ENCODE measurements at places on chromosomes 2 and 18.
A peak's percentile ranks its signal among the peaks of the same experiment; 100 is the strongest.

DNA sequence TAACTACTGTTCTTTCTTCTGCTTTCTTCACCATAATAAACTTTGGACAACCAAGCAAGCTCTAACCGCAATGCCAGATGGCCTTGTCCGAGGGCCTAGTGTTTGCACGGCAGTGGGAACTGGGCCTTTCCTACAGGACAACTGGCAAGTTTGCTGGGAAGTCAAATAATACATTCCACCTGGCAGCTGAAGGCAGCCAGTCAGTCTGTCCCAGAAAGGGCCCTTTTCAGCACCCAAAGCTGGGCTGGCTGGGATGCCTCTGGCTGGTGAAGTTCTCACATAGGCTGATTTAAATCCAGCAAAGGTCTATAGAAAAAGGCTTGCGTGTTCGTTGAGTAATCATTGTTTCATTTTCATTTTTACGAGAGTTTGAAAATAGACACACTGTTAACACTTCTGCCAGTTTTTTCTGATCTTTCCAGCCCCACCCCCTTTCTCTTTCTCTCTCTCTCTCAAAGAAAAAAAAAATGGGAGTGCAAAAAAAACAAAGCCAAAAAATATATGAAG is 110.0 kb upstream of the EPAS1 start:
- DNase-seq = peak; percentile 31

DNA sequence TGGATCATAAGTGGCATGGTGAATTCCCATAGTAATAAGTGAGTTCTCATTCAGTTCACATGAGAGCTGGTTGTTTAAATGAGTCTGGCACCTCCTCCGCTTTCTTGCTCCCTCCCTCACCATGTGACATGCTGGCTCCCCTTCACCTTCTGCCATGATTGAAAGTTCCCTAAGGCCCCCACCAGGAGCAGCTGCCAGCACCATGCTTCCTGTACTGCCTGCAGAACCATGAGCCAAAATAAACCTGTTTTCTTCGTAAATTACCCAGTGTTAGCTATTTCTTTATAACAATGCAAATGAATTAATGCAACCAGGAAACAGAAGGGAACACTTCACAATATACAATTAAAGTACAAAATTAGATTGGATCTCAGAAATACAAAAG is 257.0 kb downstream of the MREG start:
- DNase-seq = no peak

- DNase-seq = peak; percentile 81
Observed at GRCh38 chr2:134375935-134376334, 122.1 kb downstream of the MGAT5 start.

- no peak for DNase-seq
Observed at GRCh38 chr2:190304404-190304803, 15.2 kb downstream of the HIBCH start.

DNA sequence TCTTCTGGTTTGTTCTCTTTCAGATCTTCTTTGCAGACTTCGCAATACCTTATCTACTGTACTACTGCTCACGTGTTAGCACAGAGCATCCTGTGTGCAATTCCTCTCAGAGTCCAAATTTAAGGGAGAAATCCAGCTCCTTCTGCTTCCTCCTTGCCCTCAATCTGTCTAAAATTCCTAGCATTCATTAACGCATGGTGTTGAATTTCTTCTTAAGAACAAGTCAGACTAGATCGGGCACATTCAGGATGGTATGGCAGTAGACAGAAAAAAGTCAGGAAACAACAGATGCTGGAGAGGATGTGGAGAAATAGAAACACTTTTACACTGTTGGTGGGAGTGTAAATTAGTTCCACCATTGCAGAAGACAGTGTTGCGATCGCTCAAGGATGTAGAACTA is 206.1 kb upstream of the CDH7 start:
- no peak for DNase-seq

DNA sequence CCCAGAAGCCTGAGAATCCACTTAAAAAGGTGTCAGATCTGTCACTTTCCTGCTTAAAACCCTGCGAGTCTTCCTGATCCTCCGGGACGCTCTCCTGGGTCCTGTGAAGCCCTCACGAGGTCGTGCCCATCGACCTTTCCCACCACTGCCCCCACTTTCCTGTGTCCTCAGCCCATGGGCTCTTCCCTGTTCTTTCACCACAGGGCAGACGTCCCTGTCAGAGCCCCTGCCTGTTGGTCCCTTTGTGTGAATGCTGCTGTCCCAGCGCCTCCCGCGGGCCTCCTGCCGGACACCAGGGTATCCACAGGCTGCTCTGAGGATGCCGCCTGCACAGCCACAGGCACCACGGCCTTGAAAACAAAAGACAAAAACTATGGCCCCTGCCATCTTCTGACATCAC is 125.6 kb downstream of the TMEM18 start:
- DNase-seq = no peak

All from Ammon's horn (tissue), 1 donor.